Testis (tissue), 5 donors: ENCODE measurements at places on chromosomes 5 and 9.

DNA sequence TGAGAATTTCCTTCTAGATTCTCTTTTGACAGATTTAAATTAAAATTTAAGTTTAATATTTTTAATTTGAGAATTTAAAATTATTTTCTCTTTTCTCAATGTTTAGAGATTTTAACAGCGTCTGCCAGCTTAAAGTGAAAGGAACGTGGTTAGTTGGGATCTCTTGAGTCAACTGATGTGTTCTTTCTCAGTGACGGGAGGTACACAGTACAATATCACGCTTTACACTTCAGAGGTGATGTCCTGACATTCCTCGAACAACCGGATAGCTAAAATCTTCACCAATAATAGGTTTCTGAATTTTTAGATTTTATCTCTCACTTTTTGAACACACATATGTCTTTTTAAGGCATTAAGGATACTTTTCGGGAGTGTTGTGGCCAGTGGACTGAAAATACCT, 81.1 kb downstream of the FAM174A start:
- H3K27ac ChIP-seq = no peak overlapping the region

- H3K4me1 ChIP-seq = peaks cover 31% of the 10 kb centered on the region
- no peak overlapping the region for H3K27ac ChIP-seq
- no peak for DNase-seq
- no peaks in the 10 kb centered on the region for H3K36me3 ChIP-seq
These were observed 40.3 kb downstream of the NEK6 start for GRCh38 chr9:124297915-124298645.

DNA sequence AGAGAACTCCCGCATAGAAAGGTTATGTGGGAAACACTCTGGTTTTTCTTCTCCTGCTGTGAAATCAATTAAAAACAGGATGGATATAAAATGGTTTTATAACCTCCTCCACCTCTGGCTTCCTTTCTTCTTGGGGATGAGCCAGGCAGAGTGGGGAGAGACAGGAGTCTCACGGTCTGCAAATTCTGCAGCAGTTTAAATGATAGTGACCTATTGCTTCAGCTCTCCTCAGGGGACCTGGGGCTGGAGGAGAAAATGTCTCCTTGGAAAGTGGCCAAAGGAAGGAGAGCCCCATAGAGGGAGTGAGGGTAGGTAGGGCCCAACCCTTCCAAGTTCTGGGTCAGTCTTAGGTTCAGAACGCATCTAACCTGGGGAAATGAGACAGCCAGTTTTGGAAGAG, 118.8 kb downstream of the MTX3 start:
- no peaks in the 10 kb centered on the region for H3K36me3 ChIP-seq
- no peak overlapping the region for H3K27ac ChIP-seq
- no peaks in the 10 kb centered on the region for H3K4me1 ChIP-seq
- no peak for DNase-seq
- no peak overlapping the region for H3K4me3 ChIP-seq

GRCh38 chr5:79456400-79456799, 57.5 kb downstream of the HOMER1 start:
- H3K4me1 ChIP-seq = no peaks in the 10 kb centered on the region
- H3K27ac ChIP-seq = no peak overlapping the region
- H3K36me3 ChIP-seq = no peaks in the 10 kb centered on the region
- no peak overlapping the region for H3K4me3 ChIP-seq
- DNase-seq = no peak
- no peaks in the 10 kb centered on the region for H3K27me3 ChIP-seq

DNA sequence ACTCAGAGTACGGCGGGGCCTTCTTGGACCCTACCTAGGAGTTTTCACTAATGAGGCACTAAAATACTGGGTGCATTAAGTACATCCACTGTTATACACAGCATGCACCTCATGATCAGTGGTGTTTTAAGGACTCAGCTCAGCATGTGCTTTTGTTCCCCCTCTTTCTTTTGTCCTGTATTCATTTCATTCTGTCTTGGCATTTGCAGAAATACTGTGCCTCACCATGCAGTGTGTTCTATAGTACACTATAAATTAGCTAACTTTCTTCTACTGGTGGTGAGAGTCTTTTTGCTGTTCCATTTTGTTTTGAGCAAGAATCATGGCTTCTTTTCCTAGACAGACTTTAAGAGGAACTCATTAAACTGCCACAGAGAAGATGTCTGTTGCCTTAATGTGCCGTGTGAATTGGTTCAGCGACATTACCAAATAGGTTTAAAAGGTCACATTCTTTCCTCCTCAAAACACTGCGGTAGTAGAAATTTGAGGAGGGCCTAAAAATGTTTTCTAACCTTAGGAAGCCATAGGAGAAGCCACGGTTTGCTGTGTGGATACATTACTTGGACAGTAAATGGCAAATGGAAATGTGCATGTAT, 276.6 kb downstream of the MAST4 start:
- no peak overlapping the region for H3K4me3 ChIP-seq
- DNase-seq = no peak
- no peaks in the 10 kb centered on the region for H3K27me3 ChIP-seq
- no peak overlapping the region for H3K27ac ChIP-seq

DNA sequence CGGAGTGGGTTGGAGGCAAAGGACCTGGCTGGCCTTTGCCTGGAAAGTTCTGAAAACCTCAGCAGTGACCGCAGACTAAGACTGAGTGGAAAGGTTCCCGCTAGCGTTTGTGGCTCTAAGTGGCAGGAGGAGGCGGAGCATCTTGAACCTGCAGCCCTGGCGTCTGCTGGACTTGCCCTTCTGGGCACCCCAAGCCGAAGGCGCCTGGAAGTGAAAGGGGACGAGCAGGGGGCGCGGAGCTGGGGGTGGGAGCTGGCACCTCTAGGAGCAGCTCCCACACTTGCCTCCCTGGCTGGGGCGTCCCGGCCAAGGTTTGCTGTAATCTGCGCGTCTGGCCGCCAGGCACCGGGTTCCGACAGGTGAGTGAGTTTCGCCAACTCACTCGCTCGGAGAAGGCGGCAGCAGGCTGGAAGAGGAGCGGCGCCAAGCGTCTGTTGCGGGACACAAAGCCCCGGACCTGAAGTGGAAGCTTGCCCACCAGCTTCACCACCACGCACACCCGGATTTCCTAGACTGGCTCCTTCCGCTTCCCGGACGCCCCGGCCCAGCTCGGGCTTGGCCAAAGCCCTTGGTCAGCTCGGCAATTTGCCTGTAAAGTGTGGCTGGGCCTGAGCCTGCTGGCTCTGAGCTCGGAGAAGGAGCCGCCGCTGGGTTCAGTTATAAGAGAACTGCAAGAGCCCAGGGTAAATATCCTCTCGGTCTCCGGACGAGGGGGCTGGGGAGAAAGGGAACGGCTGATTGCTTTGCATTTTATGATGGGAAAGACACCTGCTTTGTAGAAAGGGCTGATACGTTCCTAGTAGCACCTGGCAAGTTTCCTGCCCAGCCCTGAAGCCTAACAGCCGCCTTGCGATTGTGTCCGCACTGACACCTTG, at the start of gene GNA14:
TSS of gene GNA14 (minus strand) at position 89 of the 875 bp plus-strand sequence. CDS start 529 bp downstream, outside the sequence.
- DNase-seq = peak; percentile 59
- peak within 1 kb of the TSS; percentile 49 for H3K4me3 ChIP-seq
- no peaks in the 10 kb centered on the region for H3K36me3 ChIP-seq
- H3K27ac ChIP-seq = no peak within 1 kb of the TSS
- no peaks in the 10 kb centered on the region for H3K4me1 ChIP-seq

GRCh38 chr9:95211028-95211427, 106.5 kb downstream of the FANCC start:
- no peak overlapping the region for H3K4me3 ChIP-seq
- H3K36me3 ChIP-seq = no peaks in the 10 kb centered on the region
- H3K27ac ChIP-seq = no peak overlapping the region
- peaks cover 12% of the 10 kb centered on the region for H3K4me1 ChIP-seq
- peak; percentile 36 for DNase-seq

GRCh38 chr9:128917151-128917849, 3.5 kb upstream of the PHYHD1 start:
- H3K27ac ChIP-seq = peak overlapping the region; percentile 89
- H3K4me3 ChIP-seq = no peak overlapping the region
- no peaks in the 10 kb centered on the region for H3K27me3 ChIP-seq
- peaks cover 64% of the 10 kb centered on the region for H3K4me1 ChIP-seq
- DNase-seq = peak; percentile 81

DNA sequence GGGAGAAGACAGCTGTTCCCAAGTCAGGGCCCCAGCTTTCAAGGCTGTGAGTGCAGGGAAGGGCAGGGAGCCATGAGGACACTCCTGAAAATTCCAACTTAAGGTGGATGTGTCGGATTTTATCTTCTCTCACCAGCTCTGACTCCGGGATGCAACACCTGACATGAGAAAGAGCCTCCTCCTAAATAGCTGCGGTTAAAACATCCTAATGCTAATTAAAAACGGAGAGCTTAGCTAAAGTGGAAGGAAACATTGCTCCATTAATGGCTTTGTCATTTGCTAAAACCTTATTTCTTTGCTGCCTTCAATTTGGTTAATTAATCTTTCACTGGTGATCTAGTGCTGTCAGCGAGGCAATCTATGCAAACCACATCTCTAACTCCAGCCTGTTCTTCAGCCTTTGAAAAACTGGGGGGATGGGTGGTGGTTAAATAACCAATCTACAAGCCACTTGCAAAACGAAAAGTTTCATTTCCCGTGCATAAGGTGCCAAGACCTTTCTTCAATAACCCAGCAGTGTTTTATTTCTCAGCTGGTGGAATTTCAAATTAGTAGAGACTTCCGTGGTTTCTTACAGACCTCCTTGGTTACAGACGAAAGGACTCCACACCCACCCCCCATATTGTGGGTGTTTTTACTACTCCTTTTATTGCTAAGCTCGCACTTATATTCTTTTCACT, 379.6 kb downstream of the MLLT3 start:
- no peak overlapping the region for H3K27ac ChIP-seq
- no peaks in the 10 kb centered on the region for H3K4me1 ChIP-seq
- no peak overlapping the region for H3K4me3 ChIP-seq
- DNase-seq = no peak
- H3K27me3 ChIP-seq = no peaks in the 10 kb centered on the region
- H3K36me3 ChIP-seq = no peaks in the 10 kb centered on the region

GRCh38 chr9:11206925-11207324, 594.1 kb upstream of the PTPRD start:
- no peaks in the 10 kb centered on the region for H3K27me3 ChIP-seq
- no peaks in the 10 kb centered on the region for H3K36me3 ChIP-seq
- H3K4me1 ChIP-seq = no peaks in the 10 kb centered on the region
- no peak for DNase-seq

- H3K4me1 ChIP-seq = peaks cover 12% of the 10 kb centered on the region
- H3K27ac ChIP-seq = no peak overlapping the region
- no peaks in the 10 kb centered on the region for H3K36me3 ChIP-seq
- no peaks in the 10 kb centered on the region for H3K27me3 ChIP-seq
These were observed 10.3 kb downstream of the FXN start for GRCh38 chr9:69045821-69046220.

GRCh38 chr9:134570711-134571325, 70.8 kb upstream of the COL5A1 start:
- H3K27ac ChIP-seq = no peak overlapping the region
- no peak overlapping the region for H3K4me3 ChIP-seq
- peak; percentile 6 for DNase-seq
- H3K27me3 ChIP-seq = no peaks in the 10 kb centered on the region
- no peaks in the 10 kb centered on the region for H3K36me3 ChIP-seq
- no peaks in the 10 kb centered on the region for H3K4me1 ChIP-seq
